Myocyte (in vitro differentiated cells): ENCODE measurements at places on chromosomes 11 and 22. TPM values are rescaled to one million over a fixed set of nuclear protein-coding genes. Genes with fewer than 3 reads are reported as not detected.

The LARGE2 gene
- total RNA-seq = not detected in 2 replicates

The FGF4 gene
- total RNA-seq = not detected in 2 replicates

The SULT4A1 gene
- 0.36 TPM in 1 of 2 replicates, not detected in the other for total RNA-seq

The SCGB2A2 gene
- not detected in 2 replicates for total RNA-seq

The C11orf97 gene
- total RNA-seq = not detected in 2 replicates

The MB gene
- 3.9 and 6.2 TPM in 2 replicates for total RNA-seq

The TTLL1 gene
- total RNA-seq = 10.6 and 10.8 TPM in 2 replicates

The MS4A4E gene
- not detected in 2 replicates for total RNA-seq

The FAT3 gene
- 1.0 and 1.7 TPM in 2 replicates for total RNA-seq

The CADM1 gene
- 2.9 and 3.3 TPM in 2 replicates for total RNA-seq

The PACS1 gene
- total RNA-seq = 25.4 and 26.6 TPM in 2 replicates

The MLC1 gene
- total RNA-seq = not detected in 2 replicates

The MAPK11 gene
- total RNA-seq = 3.2 and 3.3 TPM in 2 replicates

The MYRF gene
- 0.03 TPM in 1 of 2 replicates, not detected in the other for total RNA-seq

The DEUP1 gene
- total RNA-seq = not detected in 2 replicates

The DKK3 gene
- 234 and 270 TPM in 2 replicates for total RNA-seq

The FADS2 gene
- 68.6 and 175 TPM in 2 replicates for total RNA-seq

The SLC37A2 gene
- 0.99 and 1.0 TPM in 2 replicates for total RNA-seq

The ANO5 gene
- total RNA-seq = not detected in 2 replicates

The WEE1 gene
- total RNA-seq = 36.1 and 37.7 TPM in 2 replicates

The GSTT2B gene
- 3.3 and 4.9 TPM in 2 replicates for total RNA-seq

The MYO7A gene
- 0.57 and 0.96 TPM in 2 replicates for total RNA-seq

The TMEM126A gene
- total RNA-seq = 41.6 and 44.1 TPM in 2 replicates

The CTSW gene
- not detected in 2 replicates for total RNA-seq

The MMP8 gene
- total RNA-seq = not detected in 2 replicates

The SOX6 gene
- total RNA-seq = 0.05 and 1.1 TPM in 2 replicates

The NXPE4 gene
- total RNA-seq = not detected in 2 replicates

The ACER3 gene
- 4.4 and 7.0 TPM in 2 replicates for total RNA-seq

The ALKBH3 gene
- 15.0 and 28.3 TPM in 2 replicates for total RNA-seq

The IGLL5 gene
- total RNA-seq = not detected in 2 replicates

The GALR3 gene
- total RNA-seq = 0.24 TPM in 1 of 2 replicates, not detected in the other

The LAMTOR1 gene
- total RNA-seq = 111 and 118 TPM in 2 replicates

The MRGPRF gene
- 0.21 TPM in 1 of 2 replicates, not detected in the other for total RNA-seq

The ZNF280A gene
- total RNA-seq = not detected in 2 replicates
